ENCODE measurements at places on chromosomes 12 and 14.

GRCh38 chr12:20367583-20368113, 689 bp upstream of the PDE3A start:
- no peak for DNase-seq

DNA sequence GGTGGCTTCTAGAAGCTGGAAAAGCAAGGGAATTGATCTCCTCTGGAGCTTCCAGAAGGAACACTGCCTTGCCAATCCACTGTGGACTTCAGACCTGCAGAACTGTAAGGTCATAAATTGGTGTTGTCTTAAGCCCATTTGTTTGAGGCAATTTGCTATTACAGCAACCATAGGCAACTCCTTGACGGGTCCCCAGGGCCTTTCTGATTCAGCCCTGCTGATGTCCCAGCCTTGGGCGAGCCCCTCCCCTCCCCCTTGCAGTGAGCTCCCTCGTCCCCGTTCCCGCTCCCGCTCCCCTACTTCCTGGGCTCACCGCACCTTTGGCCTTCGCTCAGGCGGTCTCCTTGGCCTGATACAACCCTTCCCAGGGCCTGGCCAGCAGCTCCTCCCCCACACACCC, 18.9 kb upstream of the DIO3 start:
- no peak for DNase-seq

DNA sequence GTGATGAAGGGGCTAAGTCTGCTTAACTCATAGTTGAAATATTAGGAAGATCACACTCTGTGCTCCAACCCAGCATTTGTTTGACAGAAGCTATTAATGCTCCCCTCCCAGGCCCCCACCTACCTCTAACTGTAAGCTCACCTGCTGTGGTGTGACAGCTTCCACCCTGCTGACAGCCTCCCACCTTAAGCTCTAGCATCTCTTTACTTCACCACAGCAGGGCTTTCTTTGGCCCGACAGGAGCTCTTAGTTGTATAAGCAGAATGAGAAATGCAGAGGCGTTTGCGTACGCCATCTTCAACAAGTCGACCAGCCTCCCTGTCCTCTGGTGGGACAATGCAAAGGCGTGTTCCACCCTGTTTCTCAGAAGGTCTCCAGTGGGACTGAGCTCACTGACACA, 80.1 kb upstream of the OSBPL8 start:
- no peak for DNase-seq

GRCh38 chr12:116765271-116765670, 27.2 kb downstream of the RNFT2 start:
- no peak for DNase-seq

- DNase-seq = no peak
Observed at GRCh38 chr14:105195522-105196264, 14.6 kb upstream of the NUDT14 start.

DNA sequence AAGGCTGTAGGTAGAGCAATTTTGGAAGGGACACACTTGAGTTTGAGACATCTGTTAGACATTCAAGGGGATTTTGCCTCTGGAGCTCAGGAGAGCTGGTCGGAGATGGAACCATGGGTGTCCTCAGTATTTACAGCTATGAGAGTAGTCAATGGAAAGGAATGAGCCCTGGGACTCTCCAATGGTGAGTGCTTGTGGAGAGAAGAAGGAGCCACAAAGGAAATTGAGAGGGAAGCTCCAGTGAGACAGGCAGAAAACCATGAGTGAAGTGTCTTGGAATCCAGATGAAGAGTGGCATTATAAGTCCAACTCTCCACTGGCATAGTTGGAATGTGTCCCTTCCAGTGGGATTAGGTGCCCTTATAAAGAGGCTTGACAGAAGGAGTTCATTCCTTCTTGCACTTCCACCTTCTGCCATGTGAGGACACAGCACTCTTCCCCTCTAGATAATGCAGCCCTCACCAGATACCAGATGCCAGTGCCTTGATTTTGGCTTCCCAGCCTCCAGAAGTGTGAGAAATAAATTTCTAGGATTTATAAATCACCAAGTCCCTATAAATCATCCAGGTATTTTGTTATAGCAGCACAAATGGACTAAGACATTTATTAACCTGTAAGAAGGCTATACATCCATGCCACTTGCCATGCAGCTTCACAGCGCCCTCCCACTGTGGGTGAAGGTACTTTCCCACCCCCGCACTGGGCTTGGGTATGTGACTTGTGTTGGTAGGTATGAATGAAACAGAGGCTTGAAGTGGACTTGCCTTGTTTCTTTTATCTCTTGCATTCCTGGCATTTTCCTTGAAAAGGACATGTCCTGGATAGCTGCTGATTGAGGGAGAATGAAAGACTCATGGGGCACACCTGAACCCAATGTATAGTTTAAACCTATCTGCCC, 27.3 kb downstream of the LLPH start:
- no peak for DNase-seq

DNA sequence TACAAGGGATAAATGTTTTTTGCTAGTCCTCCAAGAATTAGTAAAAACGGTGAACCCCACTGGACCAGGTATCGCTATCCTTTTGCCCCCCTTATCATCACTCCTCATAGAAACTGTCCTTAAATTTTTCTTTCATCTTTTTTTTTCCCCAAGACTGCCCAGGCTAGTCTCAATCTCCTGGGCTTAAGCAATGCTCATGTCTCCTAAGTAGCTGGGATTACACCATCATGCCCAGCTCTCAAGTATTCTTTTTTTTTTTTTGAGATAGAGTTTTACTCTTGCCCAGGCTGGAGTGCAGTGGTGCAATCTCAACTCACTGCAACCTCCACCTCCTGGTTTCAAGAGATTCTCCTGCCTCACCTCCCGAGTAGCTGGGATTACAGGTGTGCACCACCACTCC, 9.7 kb downstream of the IRF2BPL start:
- DNase-seq = no peak

Data from activated CD8-positive, alpha-beta memory T cell treated with anti-CD3 and anti-CD28 coated beads for 48 hours (primary cell).